ENCODE measurements at places on chromosomes 5 and 9. TPM values are rescaled to one million over a fixed set of nuclear protein-coding genes. Genes with fewer than 3 reads are reported as not detected.

The PALM2AKAP2 gene
- total RNA-seq, result 0.62 TPM

GRCh38 chr9:36796671-36797419 is 224.2 kb downstream of the MELK start:
- no peak overlapping the region for H3K27ac ChIP-seq
- no peaks in the 10 kb centered on the region for H3K4me1 ChIP-seq
- no peak for DNase-seq
- no peaks in the 10 kb centered on the region for H3K27me3 ChIP-seq
- H3K4me3 ChIP-seq, result no peak overlapping the region
- H3K36me3 ChIP-seq, result no peaks in the 10 kb centered on the region

- DNase-seq, result no peak
- H3K27me3 ChIP-seq, result no peaks in the 10 kb centered on the region
- no peak overlapping the region for H3K4me3 ChIP-seq
- H3K4me1 ChIP-seq, result no peaks in the 10 kb centered on the region
- H3K27ac ChIP-seq, result no peak overlapping the region
Measured at GRCh38 chr5:124466011-124466410, 280.4 kb downstream of the ZNF608 start.

DNA sequence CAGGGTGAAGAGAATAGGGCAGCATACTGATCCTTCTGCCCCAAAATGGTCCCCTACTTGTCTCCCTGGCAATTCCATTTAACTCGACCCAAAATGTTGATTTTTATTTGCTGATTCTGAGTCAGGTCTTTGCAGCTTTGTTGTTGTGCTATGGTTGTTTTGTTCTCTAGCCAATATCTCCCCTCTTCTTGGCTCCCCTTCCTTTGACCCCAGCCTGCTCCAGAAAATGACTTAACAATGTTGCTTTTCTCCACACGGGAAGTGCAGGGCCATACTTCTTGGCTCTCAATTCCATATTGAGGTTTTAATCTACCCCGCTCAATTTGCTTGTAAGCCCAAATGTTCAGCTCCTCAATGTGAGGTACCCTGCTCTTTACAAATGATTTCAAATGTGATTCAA is 330.0 kb downstream of the RASEF start:
- H3K27me3 ChIP-seq, result no peaks in the 10 kb centered on the region
- no peak for DNase-seq
- no peaks in the 10 kb centered on the region for H3K36me3 ChIP-seq
- H3K27ac ChIP-seq, result no peak overlapping the region
- no peaks in the 10 kb centered on the region for H3K4me1 ChIP-seq
- no peak overlapping the region for H3K4me3 ChIP-seq

The PCSK1 gene
- not detected for total RNA-seq

GRCh38 chr9:121362813-121363621 is 7.0 kb downstream of the STOM start:
- no peak overlapping the region for H3K27ac ChIP-seq
- H3K27me3 ChIP-seq, result no peaks in the 10 kb centered on the region
- no peak overlapping the region for H3K4me3 ChIP-seq
- peaks cover 11% of the 10 kb centered on the region for H3K4me1 ChIP-seq
- H3K36me3 ChIP-seq, result no peaks in the 10 kb centered on the region
- DNase-seq, result no peak

- H3K27ac ChIP-seq, result no peak overlapping the region
- no peak for DNase-seq
- H3K4me3 ChIP-seq, result no peak overlapping the region
Measured at GRCh38 chr5:137342764-137343163, 156.4 kb downstream of the SPOCK1 start.

The SEPTIN8 gene
- total RNA-seq, result 12.4 TPM

DNA sequence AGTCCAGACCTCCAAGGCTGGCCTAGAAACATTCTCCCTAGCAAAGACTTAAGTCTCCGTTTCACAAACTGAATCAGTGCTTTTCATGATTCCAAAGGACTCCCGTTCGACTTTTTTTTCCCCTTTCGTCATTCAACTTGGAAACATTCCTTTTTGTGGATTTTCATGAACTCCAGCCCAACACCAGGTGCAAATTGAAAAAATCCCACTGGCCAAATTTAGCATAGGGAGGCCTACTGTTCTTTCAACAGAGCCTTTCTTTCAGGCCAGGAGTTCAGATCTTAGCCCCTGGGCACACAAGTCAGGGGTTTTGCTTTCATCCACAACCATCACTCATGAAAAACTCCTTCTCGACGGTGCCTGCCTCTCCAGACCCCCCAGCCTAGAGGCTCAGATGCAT is 285.3 kb downstream of the PIK3R1 start:
- H3K4me3 ChIP-seq, result no peak overlapping the region
- no peak overlapping the region for H3K27ac ChIP-seq
- no peaks in the 10 kb centered on the region for H3K4me1 ChIP-seq
- peaks cover 3% of the 10 kb centered on the region for H3K27me3 ChIP-seq
- no peaks in the 10 kb centered on the region for H3K36me3 ChIP-seq
- no peak for DNase-seq

The APBA1 gene
- total RNA-seq, result 0.20 TPM

The AHRR gene
- total RNA-seq, result 4.5 TPM
